ENCODE measurements at places on chromosomes 1 and 21.

GRCh38 chr21:41845310-41846032 lies 33.7 kb downstream of the PRDM15 start:
- DNase-seq, result no peak

GRCh38 chr1:162138112-162138511 lies 68.6 kb downstream of the NOS1AP start:
- no peak for DNase-seq

- no peak for DNase-seq
These were observed 10.4 kb downstream of the C1orf226 start for GRCh38 chr1:162391790-162392563.

DNA sequence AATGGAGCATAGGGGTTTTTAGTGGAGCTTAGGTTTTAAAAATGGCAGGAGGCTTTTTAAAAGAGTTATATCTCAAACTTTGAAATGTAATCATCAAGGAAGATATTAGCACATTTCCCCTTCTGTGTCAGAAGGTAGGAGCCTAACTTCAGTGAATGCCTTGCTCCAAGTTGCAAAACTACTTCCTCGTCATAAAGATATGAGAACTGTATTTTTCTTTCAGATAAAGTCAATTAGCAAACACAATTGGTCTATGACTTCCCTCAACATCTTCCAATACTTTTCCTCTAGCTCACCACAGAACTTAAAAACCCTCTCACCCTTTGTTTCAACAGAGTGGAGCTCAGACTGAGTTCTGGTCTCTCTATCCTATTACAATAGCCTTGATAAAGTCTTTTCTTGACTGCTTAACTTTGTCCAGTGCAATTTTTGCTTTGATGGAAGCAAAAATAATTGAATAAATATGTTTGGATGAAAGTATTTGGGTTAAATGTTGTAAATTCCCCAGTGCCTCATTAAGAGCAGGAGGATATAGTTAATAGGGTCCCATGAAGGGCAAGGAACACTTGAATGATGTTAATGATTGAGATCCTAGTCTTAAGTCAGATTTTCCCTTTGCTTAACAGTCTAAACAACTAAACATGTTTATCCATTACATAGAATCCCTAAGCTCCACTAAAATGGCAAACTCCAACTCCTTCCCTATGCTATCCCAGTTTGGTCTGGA lies 58.9 kb downstream of the TNFSF18 start:
- no peak for DNase-seq

DNA sequence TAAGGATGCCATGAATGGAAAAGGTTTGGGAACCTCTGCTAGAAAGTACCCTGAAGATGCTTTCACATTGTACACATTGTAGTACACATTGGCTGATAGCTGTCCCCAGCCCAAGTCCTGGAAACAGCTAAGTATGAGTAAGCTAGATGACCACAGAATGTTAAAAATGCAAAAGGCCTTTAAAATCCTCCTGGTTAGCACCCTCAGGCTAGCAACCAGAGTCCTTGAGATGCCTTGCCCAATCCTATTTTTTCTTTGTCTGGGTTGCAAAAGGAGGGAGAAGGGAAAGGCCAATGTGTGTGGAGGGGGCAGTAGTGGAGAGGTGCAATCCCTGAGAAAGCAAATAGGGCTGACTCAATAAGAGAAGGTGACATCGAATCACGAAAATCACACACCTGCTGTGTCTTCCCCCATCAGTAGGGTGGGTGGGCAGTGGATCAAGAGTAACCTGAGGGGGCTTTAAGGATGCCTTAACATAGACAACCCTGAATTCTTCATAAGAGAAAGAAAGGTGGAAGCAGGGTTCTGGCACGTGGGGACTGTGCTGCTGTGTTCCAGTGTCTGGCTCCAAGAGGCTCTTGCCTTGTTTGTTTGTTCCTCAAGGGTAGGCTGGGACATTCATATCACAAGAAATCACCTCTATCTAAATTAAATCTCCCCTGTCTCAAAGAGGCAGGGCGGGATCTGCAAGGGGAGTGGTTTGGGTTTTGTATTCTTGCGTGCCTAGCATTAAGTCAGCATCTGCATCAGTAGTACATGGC lies 266.2 kb upstream of the PLXNA2 start:
- no peak for DNase-seq

GRCh38 chr1:162161916-162162550 lies 92.5 kb downstream of the NOS1AP start:
- DNase-seq, result no peak

DNA sequence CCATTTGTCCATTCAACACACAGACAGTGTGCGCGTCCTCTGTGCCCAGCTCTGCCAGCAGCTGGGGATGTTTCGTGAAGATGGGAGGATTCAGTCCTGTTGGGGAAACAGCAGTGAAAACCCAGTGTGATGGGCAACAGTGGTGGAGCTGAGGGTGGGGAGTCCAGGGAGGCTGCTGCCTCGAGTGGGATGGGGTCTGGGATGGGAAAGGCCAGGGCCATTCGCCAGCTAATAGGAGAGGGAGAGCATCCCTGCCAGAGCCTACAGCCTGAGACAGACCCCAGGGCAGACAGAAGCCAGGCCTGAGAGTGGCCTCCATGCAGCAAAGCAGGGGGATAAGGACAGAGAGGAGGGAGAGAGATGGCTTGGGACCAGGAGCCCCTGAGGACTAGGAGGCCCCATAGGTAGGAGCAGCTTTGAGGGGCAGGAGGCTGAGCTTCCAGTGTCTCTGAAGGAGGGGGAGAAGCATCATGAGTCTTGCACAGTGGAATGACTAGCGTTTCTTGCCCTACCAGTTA lies 252.6 kb downstream of the NPHP4 start:
- no peak for DNase-seq

GRCh38 chr1:40395190-40396175 lies 22.0 kb downstream of the SMAP2 start:
- no peak for DNase-seq

DNA sequence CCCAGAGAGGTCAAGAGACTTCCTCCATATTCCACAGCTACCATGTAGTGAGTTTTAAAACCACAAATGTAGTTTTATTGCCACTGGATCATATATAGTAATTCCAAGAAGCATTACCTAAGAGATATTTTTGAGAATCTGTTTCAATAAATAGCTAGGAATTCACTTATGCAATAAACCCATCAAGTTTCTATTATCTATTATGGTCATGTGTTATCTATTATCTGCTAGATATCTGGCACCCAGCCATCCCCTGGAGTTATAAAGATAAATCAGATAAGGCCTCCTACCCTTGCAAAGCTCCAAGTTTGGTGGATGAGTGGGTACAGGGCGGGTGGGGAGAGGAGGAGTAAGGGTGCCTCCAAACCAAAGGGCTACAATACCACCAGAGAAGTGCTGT lies 10.3 kb upstream of the VWA5B1 start:
- no peak for DNase-seq

GRCh38 chr1:221469476-221469875 lies 272.4 kb downstream of the DUSP10 start:
- no peak for DNase-seq

DNA sequence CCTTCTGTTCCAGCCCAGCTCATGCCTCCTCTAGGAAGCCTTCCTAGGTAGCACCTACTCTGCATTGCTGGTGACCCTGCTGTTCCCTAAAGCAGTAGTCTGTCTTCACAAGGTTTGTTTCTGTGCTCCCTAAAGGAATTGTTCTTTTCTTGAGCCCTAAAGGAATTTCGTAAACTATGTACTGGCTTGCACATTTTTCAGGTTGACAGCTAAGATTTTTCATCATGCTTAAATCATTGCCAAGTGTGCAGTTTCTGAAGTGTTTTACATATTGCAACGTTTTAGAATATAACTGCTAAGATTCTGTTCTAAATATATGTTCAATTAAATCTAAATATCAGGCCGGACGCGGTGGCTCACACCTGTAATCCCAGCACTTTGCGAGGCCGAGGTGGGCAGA lies 13.1 kb downstream of the S100A16 start:
- no peak for DNase-seq

- DNase-seq, result no peak
These were observed 70.8 kb upstream of the MPC2 start for GRCh38 chr1:168007691-168008090.

DNA sequence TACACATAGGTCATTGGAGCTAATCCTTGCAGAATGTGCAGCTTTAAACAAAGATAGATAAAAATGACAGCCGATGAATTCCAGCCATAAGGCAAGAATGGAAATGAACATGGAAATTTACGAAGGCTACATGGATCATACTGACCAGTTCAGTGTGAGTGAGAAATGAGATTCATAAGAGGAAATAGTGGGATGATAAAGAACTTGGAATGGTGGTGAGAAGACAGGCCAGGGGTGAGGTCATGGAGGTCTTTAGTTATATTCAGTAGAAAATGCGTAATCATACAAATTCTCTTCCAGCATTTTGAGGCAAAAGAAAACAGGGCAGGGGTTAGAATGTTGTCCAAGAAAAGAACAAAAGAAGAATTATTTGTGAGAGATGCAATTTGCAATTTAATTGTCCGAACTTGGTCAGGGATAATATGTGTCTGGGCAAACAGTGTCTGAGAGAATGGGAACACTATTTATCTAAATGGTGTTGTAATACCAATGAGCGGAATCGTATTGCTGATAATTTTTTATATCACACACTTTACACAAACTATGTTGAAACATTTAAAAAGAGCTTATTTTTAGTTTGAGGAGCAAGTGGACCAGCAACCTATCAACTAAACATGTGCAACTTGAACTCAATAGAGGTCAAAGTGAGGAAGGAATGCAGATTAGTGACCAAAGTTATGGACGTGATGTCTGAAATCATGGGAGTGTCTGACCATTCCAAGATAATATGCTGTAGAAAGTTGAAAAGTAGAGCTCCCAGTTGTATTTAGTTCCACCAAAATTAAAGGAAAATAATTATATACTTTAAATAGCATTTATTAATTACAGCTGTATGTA lies 739.0 kb upstream of the NCAM2 start:
- no peak for DNase-seq

DNA sequence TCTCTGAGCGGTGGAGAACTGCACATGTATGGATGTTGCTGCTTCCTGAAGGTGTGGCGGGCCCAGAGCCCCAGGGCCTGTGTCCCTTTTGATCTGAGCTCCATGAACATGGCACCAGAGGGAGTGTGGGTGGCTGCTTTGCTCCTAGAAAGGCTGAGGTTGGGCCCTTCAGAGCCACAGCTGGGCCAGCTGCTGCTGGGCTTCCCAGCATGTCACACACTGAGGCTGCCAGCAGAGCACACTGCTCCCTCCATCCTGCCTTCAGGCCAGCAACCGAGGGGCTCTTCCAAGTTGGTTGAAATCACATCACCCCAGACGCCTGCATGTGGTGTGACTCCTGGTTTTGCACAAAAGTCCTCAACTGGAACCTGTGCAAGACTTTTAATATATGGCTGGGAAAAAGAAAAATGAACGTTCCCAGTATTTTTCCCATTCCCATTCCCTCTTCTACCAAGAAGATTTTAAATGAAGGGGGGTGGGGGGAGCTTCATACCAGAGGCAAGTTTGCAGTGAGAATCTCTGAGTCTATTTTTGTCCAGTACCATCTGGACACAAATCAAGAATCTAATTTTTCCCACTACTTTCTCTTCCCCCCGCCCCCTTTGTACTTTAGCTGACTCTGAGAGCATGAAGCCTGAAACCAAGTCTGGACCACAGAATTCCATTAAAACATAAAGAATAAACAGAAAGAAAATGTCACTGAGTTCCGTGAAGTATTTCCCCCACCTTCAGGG lies 26.2 kb upstream of the NGF start:
- no peak for DNase-seq

- no peak for DNase-seq
These were observed 559.7 kb upstream of the CAMK1G start for GRCh38 chr1:209023790-209024189.

- DNase-seq, result no peak
These were observed 97.7 kb downstream of the PAPPA2 start for GRCh38 chr1:176560681-176561080.

DNA sequence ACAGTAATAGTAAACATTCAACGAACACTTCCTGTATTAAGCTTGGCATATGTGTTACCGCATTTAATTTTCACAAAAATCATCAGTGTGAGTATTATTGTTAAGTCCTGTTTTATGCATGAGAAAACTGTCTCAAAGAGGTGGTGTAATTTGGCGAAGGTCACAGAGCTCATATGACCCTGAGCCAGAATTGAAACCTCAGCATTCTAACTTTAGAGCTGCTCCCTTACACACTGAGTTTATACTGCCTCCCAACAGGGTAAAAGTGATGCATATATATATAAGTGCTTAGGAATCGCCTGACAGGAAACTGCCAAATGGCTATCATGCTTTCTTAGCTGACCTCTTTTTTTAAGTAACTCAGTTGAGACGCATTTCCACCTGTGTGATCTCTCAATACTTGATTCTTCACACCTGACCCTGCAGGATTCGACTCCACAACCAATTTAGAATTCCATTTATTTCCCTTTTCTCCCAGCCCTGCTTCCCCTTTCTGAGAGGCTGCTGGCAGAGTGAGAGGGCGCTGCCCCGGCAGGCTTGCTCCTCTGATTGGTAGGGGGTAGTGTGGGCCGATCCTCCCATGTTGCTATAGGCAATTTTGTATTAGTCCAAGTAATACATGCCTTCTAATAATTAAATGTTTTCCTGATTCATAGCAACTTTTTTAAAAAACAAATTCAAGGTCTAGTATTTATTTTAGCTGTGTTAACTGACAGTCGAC lies 40.5 kb downstream of the ZBTB40 start:
- DNase-seq, result no peak
